ENCODE measurements at places on chromosomes 12 and 14.

DNA sequence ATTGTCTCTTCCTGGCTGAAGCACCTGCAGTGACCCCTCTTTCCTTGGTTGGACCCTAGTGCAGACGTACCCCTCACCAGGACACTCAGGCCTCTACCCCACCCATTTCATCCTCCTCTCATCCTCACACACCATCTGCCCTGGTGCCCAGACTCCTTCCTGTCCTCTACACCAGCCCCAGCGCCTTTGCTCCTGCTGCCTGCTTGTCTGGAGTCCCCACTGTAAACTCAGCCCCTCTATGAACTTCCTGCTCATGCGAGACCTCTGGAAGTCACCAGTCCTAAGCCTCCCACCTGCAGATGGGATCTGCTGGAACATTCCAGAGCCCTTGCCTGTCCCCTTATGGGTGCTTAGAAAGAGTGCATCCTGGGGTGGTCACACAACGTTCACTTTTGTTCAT lies 242.5 kb downstream of the ADGRD1 start:
- no peak for DNase-seq

- no peak for DNase-seq
These were observed 63.8 kb downstream of the TSPAN11 start for GRCh38 chr12:30990316-30990715.

- no peak for DNase-seq
These were observed 9.9 kb downstream of the GLI1 start for GRCh38 chr12:57469296-57470164.

DNA sequence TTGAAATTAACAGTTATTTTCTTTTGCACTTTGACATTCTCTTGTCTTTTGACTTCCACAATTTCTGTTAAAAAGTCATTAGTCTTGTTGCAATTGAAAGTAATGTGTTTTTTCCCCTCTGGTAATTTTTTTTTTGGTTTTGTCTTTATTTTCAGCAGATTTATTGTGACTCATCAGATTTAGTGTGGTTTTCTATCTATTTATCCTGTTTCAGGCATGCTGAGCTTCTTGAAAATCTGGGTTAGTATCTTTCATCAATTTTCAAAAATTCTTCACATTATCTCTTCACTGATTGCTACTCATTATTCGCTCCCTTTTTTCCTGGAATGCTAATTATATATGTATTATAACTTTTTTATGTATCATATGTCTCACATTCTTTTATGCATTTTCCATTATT lies 15.3 kb upstream of the NTF3 start:
- DNase-seq: no peak

DNA sequence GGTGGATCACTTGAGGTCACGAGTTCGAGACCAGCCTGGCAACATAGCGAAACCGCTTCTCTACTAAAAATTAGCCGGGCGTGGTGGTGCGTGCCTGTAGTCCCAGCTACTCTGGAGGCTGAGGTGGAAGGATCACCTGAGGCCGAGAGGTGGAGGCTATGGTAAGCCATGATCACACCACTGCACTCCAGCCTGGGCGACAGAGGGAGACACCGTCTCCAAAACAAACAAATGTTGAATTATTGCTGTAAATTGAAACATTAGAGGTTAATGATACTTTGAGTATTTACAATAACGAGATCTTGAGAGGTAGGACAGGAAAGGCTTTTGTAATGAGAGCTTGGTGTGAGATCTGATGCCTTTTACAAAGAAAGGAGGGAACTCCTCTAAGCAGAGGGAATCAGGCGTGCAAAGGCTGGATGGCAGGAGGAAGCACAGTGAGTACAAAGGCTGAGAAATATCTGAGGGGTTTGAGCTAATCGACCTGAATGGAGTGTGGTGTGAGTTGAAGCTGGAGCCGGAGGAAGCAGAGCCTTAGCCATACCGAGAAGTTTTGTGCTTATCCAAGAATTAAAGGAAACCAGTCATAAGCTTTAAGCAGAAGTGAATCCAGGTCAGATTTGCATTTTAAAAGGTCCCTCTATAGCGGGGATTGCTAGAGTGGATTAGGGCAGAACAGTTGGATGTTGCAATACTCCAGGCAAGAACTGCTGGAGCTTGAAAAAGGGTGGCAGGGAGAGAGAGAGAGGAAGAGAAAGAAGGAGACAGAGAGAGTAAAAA lies 1.1 kb downstream of the RHNO1 start:
- no peak for DNase-seq

DNA sequence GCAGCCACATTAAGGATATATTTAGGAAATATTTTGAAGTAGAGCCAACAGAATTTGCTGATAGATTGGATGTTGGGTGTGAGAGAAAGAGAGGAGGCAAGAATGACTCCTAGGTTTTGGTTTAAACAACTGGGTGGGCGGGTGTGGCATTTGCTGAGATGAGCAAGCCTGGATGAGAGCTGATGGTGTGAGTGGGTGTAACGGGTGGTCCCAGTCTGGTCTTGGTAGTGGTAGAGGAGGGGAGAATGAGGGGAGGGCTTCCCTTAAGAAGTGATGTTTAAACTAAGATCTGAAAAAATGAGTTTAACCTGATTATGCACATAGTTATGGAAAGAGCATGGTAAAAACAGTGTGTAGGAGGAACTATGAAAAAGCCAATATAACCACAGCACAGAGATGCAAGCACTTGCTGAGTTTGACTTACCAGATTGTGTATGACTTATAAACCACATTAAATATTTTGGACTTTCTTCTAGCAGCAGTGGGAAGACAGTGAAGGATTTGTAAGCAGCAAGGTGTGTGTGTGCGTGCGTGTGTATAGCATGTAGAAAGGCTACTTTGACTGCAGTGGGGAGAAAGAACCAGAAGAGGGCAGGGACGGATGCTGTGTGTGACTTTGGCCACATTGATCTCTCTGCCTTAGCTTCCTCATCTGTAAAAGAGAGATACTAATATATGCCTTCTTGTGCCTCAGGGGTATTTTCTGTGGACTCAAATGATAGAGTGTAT lies 139.7 kb downstream of the PRIMA1 start:
- DNase-seq: peak; percentile 2

GRCh38 chr12:120720234-120720986 lies 5.2 kb upstream of the ACADS start:
- DNase-seq: no peak

DNA sequence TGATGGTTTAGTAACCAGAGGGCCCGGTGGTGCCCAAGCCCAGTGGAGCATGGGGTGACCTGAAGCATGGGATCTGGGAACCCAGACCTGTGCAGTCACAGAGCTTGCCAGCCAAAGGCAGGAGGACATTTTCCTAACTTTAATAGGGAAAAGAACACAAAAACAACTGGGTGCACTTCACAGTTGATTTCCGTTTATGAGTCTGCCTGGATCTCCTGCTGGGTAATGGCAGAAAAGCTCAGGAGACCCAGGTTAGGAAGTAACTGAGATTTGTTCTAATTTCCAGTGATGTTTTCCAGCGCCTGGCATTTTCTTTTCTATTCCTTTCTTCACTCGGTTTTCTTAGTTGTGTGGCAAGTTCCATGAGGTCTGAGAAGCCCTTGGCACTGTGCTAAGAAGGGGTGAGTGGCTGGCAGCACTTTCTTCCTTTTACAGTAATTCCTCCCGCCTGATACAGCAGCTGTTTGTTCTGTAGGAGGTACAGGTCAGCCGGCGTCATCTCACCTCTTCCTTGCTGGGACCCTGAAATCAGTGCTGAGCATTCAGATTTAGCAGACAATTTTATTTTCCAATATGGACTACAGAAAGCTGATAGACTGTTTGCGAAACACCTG lies 5.1 kb downstream of the CACNA1C start:
- no peak for DNase-seq

DNA sequence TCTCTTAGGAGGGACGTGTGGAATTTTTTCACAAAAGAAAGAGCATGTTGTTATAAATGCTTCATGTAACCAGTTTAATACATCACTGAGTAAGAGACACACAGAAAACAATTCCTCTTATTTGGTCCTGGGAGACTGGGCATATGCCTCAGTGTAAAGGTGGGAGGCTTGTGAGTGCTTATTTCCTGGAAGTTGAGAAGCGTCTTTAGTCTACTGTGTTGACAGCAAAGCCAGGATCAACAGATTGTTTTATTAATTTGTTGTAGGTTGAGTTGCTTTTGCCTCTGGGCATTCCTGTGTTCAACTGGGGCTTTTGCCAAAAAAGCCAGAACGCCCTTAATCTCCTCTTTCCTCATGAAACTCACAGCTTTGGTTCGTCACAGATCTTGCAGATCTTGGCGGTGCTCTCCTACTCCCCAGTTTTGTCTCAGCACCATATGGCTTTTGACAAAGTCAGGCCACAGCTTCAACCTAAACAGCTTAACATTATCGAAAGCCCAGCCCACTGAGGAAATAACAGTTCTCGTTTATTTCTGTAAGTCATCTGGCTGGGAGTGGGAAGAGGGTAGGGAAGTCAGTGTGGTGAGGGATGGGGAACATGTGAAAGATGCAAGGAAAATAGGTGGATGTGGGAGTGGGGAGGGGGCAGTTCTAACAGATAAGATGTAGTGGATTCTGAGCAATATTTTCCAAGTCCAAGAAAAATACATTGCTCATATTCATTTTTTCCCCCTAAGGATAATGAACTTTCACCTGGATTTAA lies 227.2 kb downstream of the DACT1 start:
- no peak for DNase-seq

- no peak for DNase-seq
These were observed 8.6 kb downstream of the AK7 start for GRCh38 chr14:96400495-96400894.

DNA sequence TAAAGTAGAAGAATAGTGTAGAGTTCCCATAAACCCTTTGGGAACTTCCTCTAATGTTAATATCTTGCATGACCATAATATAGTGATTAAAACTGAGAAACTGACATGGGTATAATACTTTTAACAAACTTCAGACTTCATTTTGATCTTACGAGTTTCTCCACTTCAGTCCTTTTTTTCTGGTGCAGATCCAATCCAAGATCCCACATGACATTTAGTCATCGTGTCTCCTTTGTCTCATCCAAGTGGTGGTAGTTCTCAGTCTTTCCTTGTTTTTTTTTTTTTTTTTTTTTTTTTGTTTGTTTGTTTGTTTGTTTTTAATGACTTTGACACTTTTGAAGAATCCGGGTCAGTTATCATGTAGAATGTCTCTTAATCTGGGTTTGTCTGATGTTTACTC lies 179.2 kb downstream of the CACNA1C start:
- DNase-seq: no peak

DNA sequence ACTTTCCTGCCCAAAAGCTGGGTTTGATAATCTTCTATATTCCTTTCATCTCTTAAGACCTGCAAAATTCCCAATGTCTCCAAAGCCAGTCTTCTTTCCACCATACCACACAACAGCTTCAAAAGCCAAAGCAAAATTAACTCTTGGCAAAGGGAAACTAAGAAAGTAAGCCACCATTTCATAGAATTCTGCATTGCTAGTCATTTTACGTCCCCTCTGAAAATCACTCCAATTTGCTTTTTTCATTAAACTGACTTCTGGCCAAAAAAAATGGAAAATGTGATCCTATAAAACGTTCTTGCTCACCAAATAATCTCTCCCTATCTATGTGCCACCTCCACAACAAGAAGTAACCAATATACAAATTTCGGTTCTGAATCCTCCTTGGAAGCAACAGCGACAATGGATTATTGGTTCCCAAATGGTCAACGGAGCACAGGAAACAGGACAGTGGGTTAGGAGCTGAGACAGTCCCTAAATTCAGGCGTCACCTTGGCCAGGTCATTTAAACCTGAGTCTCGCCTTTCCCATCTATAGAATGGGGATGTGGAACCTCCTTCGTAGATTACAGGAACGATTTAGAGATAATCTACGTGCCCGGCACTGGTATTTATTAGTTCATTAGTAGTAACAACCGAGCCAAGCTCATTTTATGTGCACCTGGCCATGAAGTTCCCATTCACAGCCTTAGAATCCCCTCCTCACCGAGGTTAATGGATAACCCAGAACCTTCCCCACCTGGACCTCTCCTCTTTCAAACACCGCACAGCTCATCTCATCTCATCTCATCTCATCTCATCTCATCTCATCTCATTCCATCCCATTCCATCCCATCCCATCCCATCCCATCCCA lies 1.2 kb downstream of the NT5DC3 start:
- DNase-seq: no peak

DNA sequence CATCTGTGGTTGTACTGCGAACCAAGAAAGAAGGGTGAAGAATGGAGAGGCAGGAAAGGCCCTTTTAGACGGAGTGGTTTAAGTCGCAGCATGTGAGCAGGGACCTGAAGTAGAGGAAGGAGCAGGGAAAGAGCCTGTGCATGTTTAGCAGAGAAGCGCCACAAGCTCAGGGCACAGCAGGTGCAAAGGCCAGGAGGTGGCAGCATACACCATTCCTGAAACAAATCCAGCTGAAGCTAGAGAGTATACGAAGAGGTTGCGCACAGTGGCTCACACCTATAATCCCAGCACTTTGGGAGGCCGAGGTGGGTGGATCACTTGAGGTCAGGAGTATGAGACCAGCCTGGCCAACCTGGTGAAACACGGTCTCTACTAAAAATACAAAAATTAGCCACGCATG lies 49.9 kb downstream of the HELB start:
- no peak for DNase-seq

DNA sequence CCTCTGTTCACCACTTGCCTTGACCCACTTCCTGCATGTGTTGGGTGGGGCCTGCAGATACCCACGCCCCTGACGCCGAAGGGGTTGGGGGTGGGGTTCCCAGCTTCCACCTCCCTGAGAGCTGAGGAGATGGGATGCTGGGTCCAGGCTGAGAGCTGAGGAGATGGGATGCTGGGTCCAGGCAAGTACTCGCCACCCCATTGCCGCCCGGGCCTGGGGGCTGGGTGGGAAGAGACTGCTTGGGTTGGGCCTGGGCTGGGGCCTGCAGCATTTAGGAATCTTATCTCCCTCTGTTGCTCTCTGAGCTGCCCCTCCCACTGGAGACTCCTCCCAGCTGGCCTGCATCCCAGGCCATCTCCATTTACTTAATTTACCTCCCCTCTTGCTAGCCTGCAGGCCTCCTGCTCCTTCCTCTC lies 17.4 kb downstream of the TEAD4 start:
- DNase-seq: no peak

DNA sequence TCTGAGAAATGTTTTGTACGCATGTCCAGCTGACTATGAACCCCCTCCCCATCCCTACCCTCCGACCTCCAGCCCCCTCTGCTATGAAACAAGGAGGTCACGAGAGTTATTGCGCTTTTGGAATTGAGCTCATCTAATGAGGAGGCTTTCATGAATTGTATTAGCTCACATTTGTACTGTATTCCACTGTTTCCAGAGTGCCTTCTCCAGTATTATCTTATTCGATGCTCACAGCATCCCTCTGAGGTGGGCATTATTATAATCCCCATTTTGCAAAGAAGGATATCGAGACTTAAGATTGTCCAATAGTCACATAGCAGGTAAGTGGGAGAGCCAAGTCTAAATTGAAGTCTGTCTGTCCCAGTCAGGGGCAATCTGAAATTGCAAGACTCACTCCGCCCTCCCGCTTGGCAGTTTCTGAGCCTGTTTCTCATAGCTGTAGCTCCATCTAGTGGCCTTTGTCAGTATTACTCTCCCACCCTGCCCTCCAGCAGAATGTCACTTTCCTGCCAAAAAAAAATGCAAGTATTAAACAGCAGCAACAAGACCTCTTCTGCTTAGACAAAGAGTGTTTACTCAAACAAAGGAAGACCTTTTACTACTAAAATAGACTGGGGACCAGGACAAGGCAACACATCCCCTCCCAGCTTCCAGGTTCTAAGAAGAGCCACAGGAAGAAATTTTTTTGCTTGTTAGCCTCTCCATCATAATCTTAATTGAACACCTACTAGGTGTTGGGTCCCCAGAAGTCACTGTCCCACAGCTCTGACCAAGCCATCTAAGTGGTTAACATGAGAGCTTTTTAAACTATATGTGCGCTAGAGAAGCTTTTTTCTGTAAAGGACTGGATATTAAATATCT lies 48.6 kb upstream of the TMEM233 start:
- DNase-seq: peak; percentile 16

Measured in stimulated activated CD8-positive, alpha-beta memory T cell treated with anti-CD3 and anti-CD28 coated beads, Interleukin-7, amount 100 ng/mL, for 24 hours (primary cell).